ENCODE measurements at places on chromosomes 7 and 10. TPM values are rescaled to one million over a fixed set of nuclear protein-coding genes. Genes with fewer than 3 reads are reported as not detected.

DNA sequence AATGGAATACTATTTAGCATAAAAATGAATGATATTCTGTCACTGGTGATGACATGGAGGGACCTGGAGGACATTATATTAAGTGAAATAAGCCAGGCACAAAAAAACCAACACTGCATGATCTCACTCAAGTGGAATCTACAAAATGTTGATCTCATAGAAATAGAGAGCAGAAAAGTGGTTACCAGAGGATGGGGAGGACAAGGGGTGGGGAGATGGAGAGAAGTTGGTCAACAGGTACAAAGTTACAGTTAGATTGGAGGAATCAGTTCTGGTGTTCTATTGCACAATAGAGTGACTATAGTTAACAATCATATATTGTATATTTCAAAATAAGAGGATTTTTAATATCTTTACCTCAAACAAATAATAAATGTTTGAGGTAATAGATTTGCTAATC lies 24.7 kb upstream of the SLC18A3 start:
- DNase-seq, result no peak

The EGR2 gene
- 5.4 TPM for total RNA-seq

The SCRN1 gene
- 104 TPM for total RNA-seq

GRCh38 chr10:10313149-10313835 lies 704.4 kb upstream of the CELF2 start:
- no peak for DNase-seq

DNA sequence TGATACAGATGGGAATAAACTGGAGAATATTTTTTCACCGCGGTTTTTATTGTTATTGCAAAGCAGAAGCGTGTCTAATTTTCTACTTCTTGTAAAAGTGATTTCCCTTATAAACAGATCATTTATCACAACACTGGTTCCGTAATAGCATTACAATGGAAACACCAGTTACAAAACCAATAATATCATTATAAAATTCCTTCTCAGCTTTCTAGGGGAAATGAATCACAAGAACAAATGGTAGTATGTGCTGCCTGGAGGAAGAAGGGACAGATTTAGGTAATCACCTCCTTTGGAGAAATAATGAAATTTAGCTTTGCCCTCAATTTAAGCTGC lies 2.4 kb upstream of the CCDC6 start:
- DNase-seq, result no peak

DNA sequence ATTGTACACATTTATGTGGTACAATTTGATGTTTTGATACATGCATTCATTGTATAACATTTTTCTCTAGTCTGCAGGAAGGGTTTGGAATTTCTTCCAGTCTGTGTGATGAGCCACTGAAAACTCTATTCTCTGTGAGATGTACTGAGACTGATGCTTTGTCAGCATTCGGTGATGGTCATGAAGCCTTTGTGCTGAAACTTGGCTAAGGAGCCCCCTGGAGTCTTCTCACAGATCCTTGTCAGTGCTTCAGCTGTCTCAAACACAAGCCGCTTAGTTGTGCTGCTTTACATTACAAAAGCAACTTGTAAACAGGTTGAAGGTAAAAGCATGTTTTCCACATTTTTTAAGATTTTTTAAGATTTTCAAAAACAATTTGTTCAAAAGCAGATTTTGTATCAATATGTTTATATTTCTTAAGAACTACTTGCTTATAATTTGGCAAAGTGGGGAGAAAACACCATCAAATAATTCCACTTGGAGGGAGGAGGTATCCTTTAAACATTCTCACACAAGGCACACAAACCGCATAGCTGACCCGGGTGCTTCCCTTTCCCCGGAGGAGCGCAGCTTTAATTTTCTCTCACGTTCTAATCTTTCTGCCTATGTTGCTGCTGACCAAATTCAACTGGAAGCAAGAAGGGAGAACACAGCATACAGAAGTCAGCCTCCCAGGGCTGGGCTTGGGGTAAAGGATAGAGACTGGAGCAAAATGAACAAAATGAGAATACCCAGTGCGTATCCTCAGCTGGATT lies 249.8 kb upstream of the VSTM2A start:
- DNase-seq, result no peak

GRCh38 chr10:43420369-43421200 lies 11.6 kb upstream of the HNRNPF start:
- DNase-seq, result peak; percentile 93

The FEZF1 gene
- not detected for total RNA-seq

- no peak for DNase-seq
Measured at GRCh38 chr7:80681272-80681885, 42.9 kb downstream of the CD36 start.

DNA sequence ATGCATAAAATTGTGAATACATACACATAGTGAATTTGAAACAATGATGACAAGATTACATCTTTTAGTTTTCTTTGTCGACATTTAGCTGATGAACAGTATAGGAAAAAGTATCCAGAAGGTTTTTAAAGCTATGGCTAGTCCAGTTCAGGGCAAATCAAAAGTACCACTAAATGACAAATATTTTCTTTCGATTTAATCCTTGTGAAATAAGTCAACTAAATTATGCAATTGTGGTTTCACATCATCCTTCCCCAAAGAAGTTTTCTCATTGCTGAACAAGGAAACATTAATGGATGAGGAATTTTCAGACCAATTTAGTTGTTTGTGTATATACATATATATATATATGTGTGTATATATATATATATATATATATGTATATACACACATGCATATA lies 774.0 kb downstream of the DNAJB9 start:
- no peak for DNase-seq

- DNase-seq, result no peak
Measured at GRCh38 chr7:130268463-130269317, 2.0 kb downstream of the CPA2 start.

GRCh38 chr10:128540128-128540762 lies 414.0 kb upstream of the MKI67 start:
- no peak for DNase-seq

GRCh38 chr10:44723082-44723481 lies 188.1 kb upstream of the TMEM72 start:
- DNase-seq, result no peak

DNA sequence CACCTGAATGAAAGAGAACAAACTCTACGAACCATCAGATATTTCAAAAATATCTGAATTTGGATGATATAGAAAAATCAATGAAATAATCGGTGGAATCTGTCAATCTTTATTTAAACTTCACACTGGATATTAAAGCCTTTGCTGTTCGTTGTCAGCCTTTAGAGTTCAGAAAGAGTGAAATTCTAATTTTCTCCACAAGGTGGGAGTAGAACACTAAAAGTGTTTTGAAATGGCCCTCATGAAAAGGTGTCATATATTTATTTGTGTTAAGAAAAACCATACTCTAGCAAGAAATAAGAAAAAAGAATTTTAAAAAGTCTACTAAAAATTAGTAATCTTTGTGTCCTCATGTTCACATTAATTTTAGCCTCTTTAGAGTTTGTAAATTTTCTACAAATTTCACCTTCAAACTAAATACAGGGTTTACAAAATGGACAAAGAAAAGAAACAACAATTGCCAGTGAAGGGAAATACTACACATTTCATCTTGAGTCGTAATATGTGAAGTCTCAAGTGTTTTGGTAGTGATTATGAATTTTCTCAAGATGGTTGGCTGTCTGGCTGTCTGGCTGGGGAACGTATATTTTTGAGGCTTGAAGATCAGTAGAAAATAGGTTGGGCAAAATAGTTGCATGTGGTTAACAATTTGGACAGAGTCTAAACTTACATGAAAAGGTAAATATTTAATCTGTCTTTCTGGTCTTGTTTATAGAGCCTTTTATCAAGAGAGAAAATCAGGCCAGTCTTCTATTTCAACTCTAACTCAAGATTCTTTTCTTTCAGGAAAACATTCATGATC lies 43.7 kb downstream of the DNAJB9 start:
- no peak for DNase-seq

The GJC3 gene
- total RNA-seq, result not detected

The TES gene
- 232 TPM for total RNA-seq

- DNase-seq, result peak; percentile 65
Measured at GRCh38 chr10:70592746-70593512, 9.6 kb downstream of the PRF1 start.

GRCh38 chr10:49592726-49593563 lies 17.2 kb upstream of the SLC18A3 start:
- DNase-seq, result peak; percentile 86

DNA sequence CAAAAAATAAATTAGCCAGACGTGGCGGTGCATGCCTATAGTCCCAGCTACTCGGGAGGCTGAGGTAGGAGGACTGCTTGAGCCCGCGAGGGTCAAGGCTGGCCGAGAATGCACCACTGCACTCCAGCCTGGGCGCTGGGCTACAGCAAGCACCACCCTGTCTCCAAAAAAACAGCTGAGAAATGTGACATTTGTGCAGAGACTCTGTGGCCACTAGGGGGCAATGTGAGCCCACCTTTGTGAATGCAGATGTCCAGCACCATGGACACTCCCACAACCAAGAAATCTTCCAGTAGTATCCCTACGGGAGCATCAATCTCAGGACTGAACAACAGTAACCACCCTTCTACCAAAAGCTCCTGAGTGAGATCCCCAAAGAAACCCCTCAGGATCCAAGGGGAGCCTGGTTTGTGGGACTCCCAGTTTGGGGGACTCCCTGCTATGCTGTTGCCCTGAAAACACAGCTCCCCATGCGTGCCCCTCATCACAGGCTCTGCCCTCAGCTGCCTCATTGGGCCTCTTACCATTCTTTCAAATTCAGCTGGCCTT lies 6.2 kb upstream of the AHCYL2 start:
- DNase-seq, result peak; percentile 93

DNA sequence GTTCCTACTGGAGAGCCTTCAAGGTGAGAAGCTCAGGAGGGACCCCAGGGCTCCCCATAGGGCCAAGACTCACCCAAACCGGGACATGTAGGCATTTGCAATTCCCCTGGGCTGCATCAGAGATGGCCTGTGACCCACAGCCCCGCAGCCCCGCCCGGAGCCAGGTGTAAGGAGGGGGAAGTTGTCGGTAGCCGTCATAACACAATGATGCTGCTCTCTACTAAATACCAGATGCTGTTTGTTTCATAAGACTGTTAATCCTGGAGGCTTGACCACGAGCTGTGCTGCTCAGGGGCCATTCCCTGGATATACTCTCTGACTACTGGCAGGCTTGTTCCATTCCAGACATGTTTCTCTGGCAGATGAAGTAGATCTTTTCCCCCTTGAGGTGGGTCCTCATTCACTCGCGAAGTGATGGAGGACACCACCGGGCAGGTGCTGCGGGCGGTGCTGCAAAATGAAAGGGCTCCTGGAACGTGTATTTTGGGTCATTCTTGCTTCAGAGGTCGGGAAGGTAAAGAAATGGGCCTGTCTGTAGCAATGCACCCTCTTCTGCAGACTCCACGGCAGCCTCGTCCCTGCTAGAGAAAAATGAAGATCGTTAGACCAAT lies 61.1 kb downstream of the MKI67 start:
- DNase-seq, result no peak

- no peak for DNase-seq
Measured at GRCh38 chr7:94655126-94655847, 646 bp downstream of the SGCE start.

DNA sequence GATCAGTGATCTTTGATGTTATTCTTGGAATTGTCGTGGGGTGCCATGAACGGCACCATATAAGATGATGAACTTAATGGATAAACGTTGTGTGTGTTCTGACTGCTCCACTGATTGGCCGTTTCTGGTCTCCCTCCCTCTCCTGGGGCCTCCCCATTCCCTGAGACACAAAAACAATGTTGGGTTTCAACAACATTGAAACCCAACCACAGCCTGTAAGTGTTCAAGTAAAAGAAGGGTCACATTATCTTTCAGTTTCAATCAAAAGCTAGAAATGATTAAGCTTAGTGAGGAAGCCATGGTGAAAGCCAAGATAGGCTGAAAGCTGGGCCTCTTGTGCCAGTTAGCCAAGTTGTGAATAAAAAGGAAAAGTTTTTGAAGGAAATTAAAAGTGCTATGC lies 19.5 kb downstream of the EN2 start:
- no peak for DNase-seq

DNA sequence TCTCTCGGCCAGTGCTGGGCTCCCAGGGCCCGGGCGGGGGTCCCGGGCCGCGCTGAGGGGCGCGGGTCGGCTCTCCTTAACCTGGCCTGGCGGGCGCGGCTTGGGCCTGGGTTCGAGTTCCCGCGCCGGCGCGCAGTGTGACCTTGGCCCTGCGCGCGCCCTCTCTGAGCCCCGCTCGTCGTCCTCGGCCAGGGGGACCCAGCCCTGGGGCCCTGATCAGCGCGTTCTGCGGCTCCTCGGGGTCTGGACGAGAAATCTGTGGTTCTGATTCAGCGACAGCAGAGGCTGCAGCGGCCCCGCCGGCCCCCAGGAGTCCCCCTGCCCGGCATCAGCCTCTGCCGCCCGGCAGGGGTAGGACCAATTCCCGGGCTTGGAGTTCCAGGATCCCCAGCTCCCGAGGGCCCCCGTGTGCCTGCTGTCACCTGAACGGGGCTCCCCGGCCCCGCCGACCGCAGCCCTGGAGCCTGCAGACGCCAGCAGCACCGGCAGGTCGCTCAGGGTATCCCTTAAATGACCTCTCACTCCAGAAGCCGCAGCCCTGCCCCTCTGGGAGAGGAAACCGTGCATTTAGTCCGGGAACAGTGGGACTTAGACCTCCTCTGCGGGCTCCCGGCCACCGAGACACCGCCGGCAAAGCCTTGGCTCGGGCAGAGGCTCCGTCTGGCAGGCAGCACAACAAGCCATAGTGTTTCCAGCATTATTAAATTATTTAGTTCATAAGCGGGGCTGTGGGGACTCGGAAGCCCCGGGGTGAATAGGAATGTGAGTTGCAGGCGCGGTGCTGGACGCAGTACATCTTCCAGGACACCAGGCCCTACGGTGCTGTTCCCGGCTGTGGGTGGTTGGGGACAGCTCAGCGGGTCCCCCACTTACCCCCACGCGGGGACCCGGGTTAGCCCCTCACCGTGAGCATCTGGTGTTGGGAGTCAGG lies 572 bp downstream of the CHST12 start:
- peak; percentile 86 for DNase-seq

- DNase-seq, result no peak
Measured at GRCh38 chr7:137360087-137360679, 16.6 kb upstream of the PTN start.

GRCh38 chr10:45466784-45467183 lies 92.8 kb downstream of the ALOX5 start:
- DNase-seq, result no peak

DNA sequence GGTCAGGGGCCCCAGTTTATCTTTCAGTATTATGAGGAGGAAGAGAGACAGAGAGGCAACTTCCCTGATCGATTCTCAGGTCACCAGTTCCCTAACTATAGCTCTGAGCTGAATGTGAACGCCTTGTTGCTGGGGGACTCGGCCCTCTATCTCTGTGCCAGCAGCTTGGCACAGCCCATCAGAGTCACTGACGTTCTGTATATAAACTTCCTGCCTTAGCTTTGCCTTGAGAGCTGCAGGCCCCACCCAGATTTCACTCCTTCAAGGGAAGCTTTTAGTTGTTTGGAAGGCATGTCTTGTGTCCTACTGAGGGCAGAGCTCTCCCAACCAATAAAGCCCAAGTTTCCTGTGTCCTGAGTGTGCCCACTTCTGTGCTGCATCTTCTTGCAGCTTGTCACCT lies 242.5 kb upstream of the PRSS58 start:
- no peak for DNase-seq
